ENCODE measurements at places on chromosomes 13 and 19. TPM values are rescaled to one million over a fixed set of nuclear protein-coding genes. Genes with fewer than 3 reads are reported as not detected.

DNA sequence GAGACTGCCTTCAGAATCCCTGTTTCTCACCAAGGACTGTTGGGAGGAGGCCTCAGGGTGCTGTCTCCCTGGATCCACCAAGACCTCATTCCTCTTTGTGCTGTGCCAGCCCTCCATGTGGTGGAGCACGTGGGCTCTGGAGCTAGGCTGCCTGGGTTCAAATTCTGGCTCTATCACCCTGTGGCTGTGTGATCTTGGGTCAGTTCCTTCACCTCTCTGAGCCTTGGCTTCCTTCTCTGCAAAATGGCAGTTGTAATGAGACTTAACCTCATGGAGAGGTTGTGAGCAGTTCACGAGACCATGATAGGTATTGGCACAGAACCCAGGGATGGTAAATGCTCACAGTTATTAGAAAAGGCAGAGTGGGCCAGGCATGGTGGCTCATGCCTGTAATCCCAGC lies 6.4 kb downstream of the PNMA8C start:
- DNase-seq = no peak

GRCh38 chr19:54155694-54156093 lies 3.8 kb downstream of the LENG1 start:
- DNase-seq = no peak

- no peak for DNase-seq
These were observed 10.7 kb downstream of the IQCN start for GRCh38 chr19:18263324-18264136.

- no peak for DNase-seq
These were observed 47.7 kb downstream of the LATS2 start for GRCh38 chr13:21013682-21014038.

GRCh38 chr13:33008946-33009722 lies 7.1 kb upstream of the KL start:
- no peak for DNase-seq

The FCGBP gene
- total RNA-seq = not detected

Measured in IMR-90 (cell line).